Neural crest cell (in vitro differentiated cells): ENCODE measurements at places on chromosomes 4 and X.

- no peak for DNase-seq
Observed at GRCh38 chr4:91268913-91269312, 1034.9 kb upstream of the GRID2 start.

DNA sequence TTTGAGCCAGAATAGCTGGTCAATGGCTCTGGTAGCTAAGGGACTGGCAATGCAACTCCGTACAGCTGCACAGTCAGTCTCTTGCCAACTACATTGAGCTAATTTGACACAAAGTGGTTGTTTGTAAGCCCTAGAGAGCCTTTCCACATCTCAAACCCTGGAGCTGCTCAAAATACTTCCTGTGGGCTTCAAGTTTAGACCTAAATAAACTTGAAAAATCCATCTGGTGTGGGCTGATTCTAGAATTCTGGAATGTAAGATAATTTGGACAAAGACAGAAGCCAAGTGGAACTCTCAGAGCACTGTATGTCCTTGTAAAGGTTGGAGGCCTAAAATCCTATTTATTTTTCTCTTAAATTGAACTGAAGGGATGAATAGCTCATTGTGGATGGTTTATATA is 380.8 kb downstream of the SPRY1 start:
- no peak for DNase-seq

GRCh38 chr4:186586205-186586604 is 30.8 kb upstream of the MTNR1A start:
- no peak for DNase-seq

GRCh38 chr4:141046255-141046654 is 87.0 kb downstream of the RNF150 start:
- DNase-seq = no peak

DNA sequence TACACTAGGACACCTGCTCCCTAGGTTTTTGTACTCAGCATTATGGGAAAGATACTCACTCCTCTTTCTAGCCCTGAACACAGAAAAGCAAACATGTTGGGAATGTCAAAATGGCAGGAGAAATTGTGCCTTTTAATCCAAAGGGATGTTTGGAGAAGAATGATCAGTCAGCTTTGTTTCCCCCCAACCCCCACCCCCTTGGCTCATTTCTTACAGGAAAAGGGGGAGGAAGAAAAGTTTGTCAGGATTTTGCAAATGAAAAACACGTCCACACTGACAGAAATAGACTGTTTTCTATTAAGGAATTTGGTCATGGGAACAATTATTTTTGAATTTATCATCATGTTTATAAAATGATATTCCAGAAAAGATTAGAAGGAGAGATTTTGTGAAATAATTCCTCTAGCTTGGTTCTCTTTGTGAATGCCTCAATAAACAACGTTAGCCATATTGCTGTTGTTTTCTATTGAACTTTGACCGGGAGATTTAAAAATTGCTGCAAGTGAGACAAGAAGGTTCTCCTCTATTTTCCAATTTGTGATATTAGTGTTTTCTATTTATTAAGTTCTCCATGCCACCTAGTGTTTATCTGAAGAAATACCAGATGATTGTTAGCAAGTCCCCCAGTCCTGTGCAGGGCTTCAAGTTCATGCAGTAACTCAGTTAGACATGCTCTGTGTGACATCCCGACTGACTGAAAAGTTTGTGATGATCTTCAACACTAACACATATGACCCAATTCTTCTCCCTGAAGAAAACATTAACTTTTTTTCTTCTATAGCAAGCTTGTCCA is 31.3 kb upstream of the TFDP3 start:
- DNase-seq = no peak

DNA sequence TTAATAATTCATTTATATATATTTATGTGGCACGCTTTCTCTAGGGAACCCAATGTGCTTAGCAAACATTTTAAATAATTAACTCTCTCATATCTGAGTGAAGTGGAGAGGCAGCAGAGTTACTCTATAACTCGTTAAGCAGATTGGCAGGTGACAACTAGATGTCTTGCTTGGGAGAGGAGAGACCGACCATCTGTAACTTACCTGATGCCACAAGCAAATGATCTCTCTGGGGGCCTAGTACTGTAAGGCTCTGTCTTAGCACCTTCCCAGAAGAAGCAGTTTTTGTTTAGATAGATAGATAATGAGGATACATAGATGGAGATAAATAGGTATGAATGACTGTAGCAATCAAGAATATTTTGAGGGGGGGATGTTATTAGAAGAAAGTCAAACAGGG is 11.9 kb upstream of the SEL1L3 start:
- DNase-seq = no peak

GRCh38 chr4:101348367-101348827 is 1.1 kb upstream of the PPP3CA start:
- DNase-seq = no peak

DNA sequence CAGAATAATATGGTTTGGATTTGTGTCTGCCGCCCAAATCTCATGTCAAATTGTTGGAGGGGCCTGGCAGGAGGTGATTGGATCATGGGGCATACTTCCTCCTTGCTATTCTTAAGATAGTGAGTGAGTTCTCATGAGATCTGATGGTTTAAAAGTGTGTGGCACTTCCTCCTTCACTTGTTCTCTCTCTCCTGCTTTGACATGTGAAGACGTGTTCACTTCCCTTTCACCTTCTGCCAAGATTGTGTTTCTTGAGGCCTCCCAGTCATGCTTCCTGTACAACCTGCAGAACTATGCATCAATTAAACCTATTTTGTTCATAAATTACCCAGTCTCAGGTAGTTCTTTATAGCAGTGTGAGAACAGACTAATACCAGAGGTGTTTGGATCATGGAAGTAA is 325.7 kb upstream of the GIMD1 start:
- DNase-seq = no peak

GRCh38 chr4:128177498-128177897 is 110.1 kb downstream of the PGRMC2 start:
- no peak for DNase-seq

- DNase-seq = no peak
Observed at GRCh38 chr4:176191974-176192373, 3.4 kb downstream of the SPATA4 start.

GRCh38 chrX:47748576-47748975 is 88.1 kb upstream of the ZNF81 start:
- no peak for DNase-seq

GRCh38 chr4:114028071-114028470 is 48.6 kb upstream of the ARSJ start:
- DNase-seq = no peak

GRCh38 chr4:8427761-8428287 is 12.7 kb downstream of the ACOX3 start:
- no peak for DNase-seq

- DNase-seq = no peak
Observed at GRCh38 chr4:28926156-28926555, 1794.0 kb upstream of the PCDH7 start.

DNA sequence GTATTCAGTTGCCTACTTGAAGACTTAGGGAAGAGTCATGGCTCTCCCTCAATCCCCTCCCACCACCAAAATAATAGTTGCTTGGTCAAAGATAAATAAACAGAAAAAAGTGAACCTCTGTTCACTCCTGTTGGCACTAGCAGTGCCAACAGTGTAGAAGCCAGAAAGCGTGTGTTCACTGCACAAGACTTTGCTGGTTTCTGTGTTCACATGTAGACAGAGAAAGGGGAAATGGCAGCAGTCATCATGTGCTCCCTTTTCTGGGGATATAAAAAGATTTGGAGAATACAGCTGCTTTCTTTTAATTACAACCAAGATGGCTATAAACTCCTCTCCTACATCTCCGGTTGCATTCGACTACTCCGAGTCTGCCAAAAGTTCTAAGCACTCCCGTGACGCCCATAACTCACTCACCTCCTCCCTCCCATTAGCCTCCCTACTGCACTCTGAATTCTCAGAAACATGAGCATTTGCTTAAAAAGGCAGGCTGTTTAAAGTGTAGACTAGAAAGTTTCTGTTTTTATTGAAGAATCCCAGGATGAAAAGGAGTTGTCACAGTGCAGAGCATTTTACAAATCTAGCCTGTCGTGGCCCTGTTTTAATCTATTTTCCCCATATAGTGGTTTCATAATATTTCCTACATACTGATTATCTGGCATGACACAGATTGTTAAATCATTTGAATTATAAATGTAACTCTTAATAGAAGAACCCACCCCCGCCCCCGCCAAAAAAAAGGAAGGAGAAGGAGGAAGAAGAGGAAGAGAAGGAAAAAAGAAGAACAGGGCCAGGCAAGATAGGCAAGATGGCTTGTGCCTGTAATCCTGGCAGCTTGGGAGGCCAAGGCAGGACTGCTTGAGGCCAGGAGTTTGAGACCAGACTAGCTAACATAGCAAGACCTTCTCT is 16.7 kb downstream of the LGI2 start:
- DNase-seq = no peak

DNA sequence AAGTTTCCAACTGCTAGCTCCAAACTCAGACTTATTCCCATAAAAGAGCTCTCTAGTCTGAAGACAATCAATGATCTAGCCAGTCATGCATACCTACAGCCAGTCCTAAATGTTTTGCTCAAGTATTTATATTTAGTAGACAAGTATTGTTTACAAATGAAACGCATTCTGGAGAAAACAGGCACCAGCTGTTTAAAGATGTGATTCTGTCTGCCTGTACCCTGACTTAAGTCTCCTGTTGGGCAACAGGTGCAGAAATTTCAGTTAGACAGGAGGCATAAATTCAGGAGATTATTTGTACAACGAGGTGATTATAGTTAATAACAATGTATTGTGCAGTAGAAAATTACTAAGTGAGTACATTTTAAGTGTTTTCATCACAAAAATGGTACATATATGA is 28.9 kb downstream of the LNX1 start:
- DNase-seq = no peak

DNA sequence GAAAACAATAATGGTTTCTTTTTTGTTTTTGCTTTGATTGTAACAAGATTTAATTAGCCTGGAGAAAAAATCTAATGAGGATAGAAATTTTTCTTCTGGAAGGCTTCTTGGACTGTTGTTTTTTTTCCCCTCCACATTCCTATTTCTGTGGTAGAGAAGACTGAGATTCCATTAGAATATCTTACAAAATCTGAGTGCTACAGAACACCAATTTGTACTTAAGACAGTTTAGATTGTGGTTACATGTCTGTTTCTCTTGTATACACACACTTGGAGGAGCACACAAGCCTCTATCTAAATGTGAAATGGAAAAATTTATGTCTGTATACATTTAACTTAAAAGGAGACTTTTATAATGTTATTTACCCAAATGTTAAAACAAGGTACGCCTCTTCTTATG is 176.9 kb upstream of the ARSJ start:
- no peak for DNase-seq

- DNase-seq = no peak
Observed at GRCh38 chr4:8674311-8674885, 81.8 kb downstream of the CPZ start.

- no peak for DNase-seq
Observed at GRCh38 chr4:40621592-40622512, 7.8 kb downstream of the RBM47 start.

DNA sequence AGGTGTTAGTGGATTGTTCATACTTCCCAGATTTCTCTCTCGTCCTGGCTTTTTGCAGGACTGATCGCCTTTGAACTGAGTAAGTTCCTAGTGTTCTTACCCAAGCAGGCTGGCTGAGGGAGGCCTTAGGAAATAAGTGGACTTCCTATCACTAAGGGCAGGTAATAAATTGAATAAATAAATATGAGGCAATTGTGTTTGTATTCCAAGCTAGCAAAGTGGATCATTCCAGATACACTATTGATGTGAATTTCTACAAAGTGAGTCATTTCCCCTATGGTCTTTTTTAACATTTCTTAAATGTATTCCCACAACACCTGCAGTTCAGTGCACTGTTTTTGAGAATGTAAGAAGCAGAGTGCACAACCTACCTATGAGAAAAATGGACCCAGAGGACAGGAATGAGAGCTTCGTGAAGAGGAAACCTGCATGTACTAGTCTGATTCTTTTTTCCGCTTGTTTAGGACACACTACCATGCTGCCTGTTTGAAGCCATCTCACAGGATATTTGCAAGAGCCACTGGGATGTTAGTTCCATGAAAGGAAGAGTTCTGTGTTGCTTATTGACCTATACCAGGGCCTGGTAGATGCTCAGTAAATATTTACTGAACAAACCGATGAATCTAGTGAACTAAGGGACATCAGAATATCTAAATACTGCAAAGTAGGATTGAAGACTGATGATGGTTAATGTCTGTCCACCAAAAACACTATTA is 29.0 kb upstream of the SMAD1 start:
- DNase-seq = no peak

DNA sequence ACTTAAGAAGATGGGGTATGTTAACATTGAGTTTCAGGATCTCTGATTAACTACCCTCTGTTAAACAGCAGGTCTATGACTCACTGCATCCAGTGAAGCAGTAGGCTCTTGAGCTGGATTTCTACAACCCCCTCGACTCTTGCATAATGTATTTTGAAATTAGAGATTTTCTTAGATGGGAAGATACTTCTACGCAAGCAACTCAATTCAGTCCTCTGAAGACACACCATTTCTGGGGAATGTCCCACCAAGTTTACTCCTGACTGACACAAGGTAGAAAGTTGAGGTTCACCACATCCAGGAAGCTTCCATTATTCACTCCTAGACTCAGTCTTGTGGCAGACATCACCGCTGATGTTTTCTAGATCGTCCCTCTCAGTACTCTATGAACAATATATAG is 12.9 kb downstream of the PALLD start:
- DNase-seq = no peak

DNA sequence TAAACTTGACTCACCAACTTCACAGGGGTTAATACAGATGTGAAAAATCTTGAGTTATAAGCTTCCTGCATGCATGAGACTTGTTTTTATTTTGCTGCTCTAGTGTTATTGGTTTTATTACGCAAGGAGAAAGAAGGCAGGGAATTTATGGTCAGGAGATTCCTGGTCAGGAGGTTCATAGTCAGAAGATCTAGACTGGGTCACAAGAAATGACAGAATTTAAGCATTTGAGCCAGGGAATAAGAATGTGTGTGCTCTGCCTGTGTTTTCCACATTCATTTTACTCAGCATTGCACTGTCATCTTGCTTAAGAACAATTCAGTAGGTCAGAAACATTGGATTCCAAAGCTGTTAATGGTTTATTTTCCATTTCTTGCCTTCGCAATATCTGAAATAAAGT is 2522.1 kb downstream of the ARAP2 start:
- no peak for DNase-seq

GRCh38 chr4:21827575-21827974 is 121.0 kb downstream of the KCNIP4 start:
- no peak for DNase-seq

GRCh38 chrX:132967049-132967448 is 8.6 kb upstream of the HS6ST2 start:
- DNase-seq = no peak

DNA sequence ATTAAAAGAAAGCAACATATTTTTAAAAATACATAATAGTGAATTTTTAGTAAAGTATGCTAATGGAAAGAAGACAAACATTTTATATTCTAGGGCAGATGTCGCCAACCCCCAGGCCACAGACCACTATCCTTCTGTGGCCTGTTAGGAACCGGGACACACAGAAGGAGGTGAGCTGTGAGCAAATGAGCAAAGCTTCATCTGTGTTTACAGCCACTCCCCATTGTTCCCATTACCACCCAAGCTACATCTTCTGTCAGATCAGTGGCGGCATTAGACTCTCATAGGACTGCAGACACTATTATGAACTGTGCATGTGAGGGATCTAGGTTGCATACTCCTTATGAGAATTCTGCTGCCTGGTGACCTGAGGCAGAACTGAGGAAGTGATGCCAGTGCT is 37.0 kb upstream of the FAT4 start:
- no peak for DNase-seq

- DNase-seq = no peak
Observed at GRCh38 chr4:89922848-89923416, 28.3 kb downstream of the MMRN1 start.
